ENCODE measurements at places on chromosomes 6 and 20. TPM values are rescaled to one million over a fixed set of nuclear protein-coding genes. Genes with fewer than 3 reads are reported as not detected.

TGM3 gene
- not detected for total RNA-seq

YTHDF1 gene
- total RNA-seq = 42.3 TPM

SLC17A9 gene
- 8.1 TPM for total RNA-seq

BNIP5 gene
- not detected for total RNA-seq

PAK5 gene
- not detected for total RNA-seq

HCK gene
- 2.2 TPM for total RNA-seq

CD109 gene
- total RNA-seq = 0.08 TPM

TRIM31 gene
- not detected for total RNA-seq

RIPOR2 gene
- total RNA-seq = 28.9 TPM

MICB gene
- 33.9 TPM for total RNA-seq

TSBP1 gene
- not detected for total RNA-seq

TFEB gene
- total RNA-seq = 48.6 TPM

APCDD1L gene
- total RNA-seq = not detected

C6orf163 gene
- total RNA-seq = 3.0 TPM

HLA-DPB1 gene
- total RNA-seq = 74.5 TPM

UBE2C gene
- 222 TPM for total RNA-seq

HLA-DRB1 gene
- total RNA-seq = 111 TPM

CD24 gene
- 198 TPM for total RNA-seq

IBTK gene
- total RNA-seq = 31.0 TPM

SALL4 gene
- total RNA-seq = not detected

LINC00237 gene
- not detected for total RNA-seq

TSPO2 gene
- not detected for total RNA-seq

OSER1 gene
- 35.9 TPM for total RNA-seq

RIPPLY2 gene
- not detected for total RNA-seq

TINAG gene
- total RNA-seq = not detected

NDUFAF4 gene
- total RNA-seq = 80.4 TPM

OR2B6 gene
- total RNA-seq = not detected

TBX18 gene
- total RNA-seq = not detected

TAGAP gene
- 22.7 TPM for total RNA-seq

CLPSL2 gene
- not detected for total RNA-seq

ECT2L gene
- total RNA-seq = not detected

STMND1 gene
- not detected for total RNA-seq

GGTLC1 gene
- total RNA-seq = not detected

TFAP2B gene
- total RNA-seq = not detected

C20orf144 gene
- total RNA-seq = 0.31 TPM

TDRD6 gene
- total RNA-seq = 4.5 TPM

CD93 gene
- not detected for total RNA-seq

SIRPB2 gene
- not detected for total RNA-seq

BAK1 gene
- 29.9 TPM for total RNA-seq
